Skeletal muscle cell (primary cell): ENCODE measurements at places on chromosomes 5 and 9.

- no peak for DNase-seq
Measured at GRCh38 chr5:34550247-34550646, 105.9 kb upstream of the RAI14 start.

GRCh38 chr9:127792417-127793031 lies 6.7 kb downstream of the CDK9 start:
- no peak for DNase-seq

DNA sequence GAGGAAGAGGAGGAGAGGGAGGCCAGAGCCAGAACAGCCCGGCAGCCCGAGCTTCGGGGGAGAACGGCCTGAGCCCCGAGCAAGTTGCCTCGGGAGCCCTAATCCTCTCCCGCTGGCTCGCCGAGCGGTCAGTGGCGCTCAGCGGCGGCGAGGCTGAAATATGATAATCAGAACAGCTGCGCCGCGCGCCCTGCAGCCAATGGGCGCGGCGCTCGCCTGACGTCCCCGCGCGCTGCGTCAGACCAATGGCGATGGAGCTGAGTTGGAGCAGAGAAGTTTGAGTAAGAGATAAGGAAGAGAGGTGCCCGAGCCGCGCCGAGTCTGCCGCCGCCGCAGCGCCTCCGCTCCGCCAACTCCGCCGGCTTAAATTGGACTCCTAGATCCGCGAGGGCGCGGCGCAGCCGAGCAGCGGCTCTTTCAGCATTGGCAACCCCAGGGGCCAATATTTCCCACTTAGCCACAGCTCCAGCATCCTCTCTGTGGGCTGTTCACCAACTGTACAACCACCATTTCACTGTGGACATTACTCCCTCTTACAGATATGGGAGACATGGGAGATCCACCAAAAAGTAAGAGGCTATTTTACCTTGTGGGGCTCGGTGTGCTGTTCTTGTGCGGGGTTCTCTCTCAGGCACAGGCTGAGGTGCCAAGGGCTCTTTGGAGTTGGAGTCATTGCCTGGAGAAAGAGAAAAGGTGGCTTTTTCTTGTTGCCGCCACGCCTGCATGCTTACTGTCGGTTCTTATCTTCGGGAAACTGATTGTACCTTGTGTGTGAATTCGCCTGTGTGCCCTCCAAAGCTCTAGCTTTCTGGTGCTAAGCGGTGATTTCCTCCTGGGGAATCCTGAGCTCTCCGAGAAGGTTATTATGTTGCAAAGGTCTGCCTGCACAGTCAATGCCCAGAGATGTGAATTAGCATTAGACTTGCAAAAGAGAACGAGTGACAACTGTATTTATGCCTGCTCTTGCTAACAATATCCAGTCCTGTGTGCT lies at the start of gene ISL1:
TSS of gene ISL1 (plus strand) at position 318 of the 991 bp plus-strand sequence. CDS start at position 542, 224 bp downstream.
- DNase-seq, result peak; percentile 47

GRCh38 chr5:95631991-95632675 lies 12.2 kb downstream of the GPR150 start:
- no peak for DNase-seq

DNA sequence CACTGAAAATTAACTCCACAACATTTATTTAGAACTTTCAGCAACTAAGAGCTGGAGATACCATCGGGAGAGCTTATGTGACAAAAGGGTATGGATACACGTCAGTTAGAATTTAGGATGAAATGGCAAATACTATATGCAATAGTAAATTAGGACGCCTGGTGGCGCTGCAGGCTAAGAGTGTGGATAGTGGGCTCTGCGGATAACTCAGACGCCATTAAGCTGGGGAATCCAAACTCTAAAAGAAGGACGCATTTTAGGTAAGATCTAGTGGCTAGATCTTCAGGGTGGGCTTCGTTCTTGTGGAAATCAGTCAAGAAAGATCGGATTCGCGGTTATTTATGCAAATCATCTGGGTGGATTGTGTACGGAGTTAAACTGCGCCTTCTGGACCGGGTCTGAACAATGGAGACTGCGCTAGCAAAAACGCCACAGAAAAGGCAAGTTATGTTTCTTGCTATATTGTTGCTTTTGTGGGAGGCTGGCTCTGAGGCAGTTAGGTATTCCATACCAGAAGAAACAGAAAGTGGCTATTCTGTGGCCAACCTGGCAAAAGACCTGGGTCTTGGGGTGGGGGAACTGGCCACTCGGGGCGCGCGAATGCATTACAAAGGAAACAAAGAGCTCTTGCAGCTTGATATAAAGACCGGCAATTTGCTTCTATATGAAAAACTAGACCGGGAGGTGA lies at the start of gene PCDHB5:
TSS of gene PCDHB5 (plus strand) at position 177 of the 688 bp plus-strand sequence. CDS start at position 406, 229 bp downstream.
- no peak for DNase-seq

GRCh38 chr9:105507096-105507790 lies 50.7 kb upstream of the FKTN start:
- no peak for DNase-seq

GRCh38 chr9:84990416-84990815 lies 320.9 kb downstream of the NTRK2 start:
- no peak for DNase-seq

GRCh38 chr9:114183006-114183405 lies 27.7 kb downstream of the COL27A1 start:
- no peak for DNase-seq

GRCh38 chr9:3288686-3289085 lies 237.1 kb downstream of the RFX3 start:
- no peak for DNase-seq

DNA sequence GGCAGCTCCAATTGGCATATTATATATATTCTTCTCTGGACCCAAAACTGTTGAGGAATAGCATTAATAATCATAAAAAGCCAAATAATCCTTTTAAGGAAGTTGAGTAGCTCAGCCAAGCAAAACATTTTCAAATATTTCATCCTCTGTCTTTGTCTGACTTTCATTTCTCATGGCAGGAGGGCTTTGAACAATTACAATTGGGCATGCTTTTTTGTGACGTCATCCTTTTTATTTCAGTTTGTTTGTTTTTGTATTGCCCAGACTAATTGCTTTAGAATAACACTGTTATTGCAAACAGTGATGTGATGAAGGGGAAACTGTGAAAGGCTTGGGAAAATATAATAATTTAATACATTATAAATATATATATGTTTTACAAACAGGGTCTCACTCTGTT lies 65.2 kb upstream of the MAP1B start:
- no peak for DNase-seq

- no peak for DNase-seq
Measured at GRCh38 chr9:87147839-87148238, 200.5 kb upstream of the GAS1 start.

DNA sequence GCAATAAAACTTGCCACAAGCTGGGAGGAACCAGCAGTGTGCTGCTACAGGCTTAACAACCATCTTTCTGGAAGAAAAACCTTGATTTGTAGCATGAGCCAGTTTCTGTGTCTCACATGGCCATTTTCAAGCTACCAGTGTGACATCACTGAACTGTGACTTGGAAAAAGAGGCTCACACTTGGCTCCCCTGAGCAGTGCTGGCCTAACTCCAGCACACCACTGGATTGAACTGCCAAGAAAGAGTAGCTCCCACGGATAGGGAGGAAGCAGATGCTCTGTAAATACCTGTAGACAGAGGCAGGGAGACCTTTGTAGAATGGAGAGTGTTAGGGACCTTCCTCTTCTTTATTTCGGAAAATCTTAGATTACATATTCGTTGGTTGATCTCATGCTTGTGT lies 197.9 kb downstream of the SH3GL2 start:
- no peak for DNase-seq

- DNase-seq, result peak; percentile 91
Measured at GRCh38 chr9:14362175-14362574, 48.2 kb upstream of the NFIB start.

DNA sequence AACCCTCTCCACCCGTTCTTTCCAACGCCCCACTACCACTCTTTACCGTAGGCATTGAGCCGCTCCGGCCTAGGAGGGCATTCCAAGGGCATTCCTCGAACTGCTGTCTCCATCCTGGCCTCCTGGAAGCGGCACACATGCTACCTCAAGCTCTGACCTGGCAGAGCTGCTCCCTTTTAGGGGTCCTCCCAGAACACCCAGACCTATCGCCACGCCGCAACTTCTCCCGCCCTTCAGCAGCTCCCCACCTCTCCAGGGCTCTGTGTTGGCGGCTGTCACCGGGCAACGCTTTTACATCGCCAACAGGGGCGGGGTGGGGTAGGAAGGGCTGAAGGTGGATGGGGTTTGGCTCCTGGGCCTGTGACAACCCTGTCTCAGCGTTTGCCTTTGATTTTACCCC lies 4.6 kb upstream of the MYORG start:
- DNase-seq, result no peak

- no peak for DNase-seq
Measured at GRCh38 chr9:130490981-130491380, 46.2 kb downstream of the ASS1 start.
